ENCODE measurements at places on chromosomes 1 and 21.

DNA sequence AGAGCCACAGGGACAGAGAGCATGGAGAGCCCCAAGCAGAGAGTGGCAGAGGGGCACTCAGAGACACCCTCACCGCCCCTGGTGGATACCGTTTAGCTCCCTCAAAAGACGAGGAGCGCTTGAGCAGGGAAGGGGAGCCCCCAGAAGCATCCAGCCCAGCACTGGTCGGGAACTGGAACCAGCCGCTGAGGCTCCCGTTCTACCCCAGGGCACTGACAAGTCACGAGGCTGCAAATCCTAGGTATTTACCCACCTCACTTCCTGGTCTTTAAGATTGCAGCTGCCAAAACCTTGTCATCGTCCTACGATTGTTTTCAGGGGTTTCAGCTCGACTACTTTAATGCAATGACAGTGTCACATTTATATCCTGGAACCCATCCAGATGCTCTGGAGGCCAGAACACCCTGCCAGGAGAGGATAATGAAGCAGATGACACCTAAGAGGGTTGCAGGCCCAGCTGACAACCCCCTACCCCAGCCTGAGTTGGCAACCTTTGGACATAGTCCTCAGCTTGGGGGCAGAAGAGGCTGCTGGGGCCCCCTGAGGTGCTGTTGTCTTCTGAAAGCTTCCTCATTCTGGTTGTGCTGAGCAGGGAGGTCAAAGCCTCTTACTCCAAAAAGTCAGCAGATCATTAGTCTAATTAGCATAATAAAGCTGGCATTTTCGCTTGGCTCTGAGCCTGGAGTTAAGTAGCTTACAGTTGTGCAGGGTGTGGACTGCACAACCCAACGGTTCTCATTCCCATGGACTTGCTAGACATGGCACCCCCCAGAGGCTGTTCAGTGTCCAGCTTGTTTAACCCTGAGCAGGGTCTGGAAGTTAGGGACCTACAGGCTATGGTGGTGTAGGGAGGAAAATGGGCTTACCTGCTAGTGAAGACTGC lies 20.6 kb upstream of the BACE2 start:
- no peak for DNase-seq

GRCh38 chr1:89429062-89429461 lies 65.2 kb downstream of the GBP6 start:
- DNase-seq, result no peak

GRCh38 chr1:222372221-222372620 lies 175.7 kb downstream of the HHIPL2 start:
- no peak for DNase-seq

- no peak for DNase-seq
Observed at GRCh38 chr1:117312453-117313138, 54.7 kb upstream of the MAN1A2 start.

GRCh38 chr1:154750681-154751665 lies 119.1 kb downstream of the KCNN3 start:
- DNase-seq, result no peak

DNA sequence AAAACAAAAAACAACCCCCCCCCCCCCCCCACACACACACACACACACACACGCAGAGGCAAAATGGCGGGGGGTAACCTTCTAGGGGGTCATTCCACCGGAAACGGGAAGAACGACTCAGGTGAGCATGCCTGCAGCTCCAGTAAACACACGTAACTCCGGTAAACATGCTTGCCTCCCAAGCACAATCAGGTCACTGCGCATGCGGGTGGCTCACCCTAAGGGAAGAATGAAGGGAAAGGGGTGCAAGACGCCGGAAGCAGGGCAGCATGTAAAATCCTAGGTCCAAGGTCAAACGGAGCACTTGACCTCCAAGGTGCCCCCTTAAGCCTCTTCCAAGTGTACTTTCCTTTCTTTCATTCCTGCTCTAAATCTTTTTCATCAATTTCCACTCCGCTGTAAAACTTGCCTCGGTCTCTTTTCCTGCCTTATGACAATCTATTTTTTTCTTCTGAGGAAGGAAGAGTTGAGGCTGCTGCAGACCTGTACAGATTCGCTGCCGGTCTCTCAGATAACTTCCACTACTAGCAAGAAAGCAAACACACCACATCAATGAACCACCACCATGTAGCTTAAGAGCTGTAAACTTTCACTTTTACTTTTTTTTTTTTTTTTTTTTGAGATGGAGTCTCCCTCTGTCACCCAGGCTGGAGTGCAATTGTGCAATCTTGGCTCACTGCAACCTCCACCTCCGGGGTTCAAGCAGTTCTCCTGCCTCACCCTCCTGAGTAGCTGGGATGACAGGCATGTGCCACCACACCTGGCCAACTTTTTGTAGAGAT lies 21.0 kb upstream of the CBR3 start:
- no peak for DNase-seq

GRCh38 chr1:41481109-41481775 lies 3.2 kb downstream of the EDN2 start:
- no peak for DNase-seq

GRCh38 chr21:23955135-23955843 lies 1652.0 kb downstream of the MRPL39 start:
- DNase-seq, result no peak

DNA sequence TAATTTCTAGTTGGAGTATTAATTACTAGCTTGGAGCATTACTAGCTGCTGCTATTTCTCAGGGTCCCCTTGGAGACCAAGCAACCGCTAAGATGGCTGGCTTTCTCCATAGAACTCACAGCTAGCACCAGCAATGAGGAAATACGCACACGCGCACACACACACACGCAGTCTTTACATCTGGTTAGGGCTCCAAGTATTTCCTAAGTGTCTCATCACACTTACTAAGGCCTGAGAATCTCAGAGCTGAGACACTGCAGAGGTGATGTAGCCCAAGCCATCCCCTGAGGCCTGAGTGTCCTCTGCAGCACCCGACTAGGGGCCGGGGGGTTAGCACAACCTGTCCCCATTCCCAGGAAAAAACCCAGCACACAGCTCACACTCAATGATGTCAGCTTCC lies 42.5 kb downstream of the ITPKB start:
- DNase-seq, result no peak

DNA sequence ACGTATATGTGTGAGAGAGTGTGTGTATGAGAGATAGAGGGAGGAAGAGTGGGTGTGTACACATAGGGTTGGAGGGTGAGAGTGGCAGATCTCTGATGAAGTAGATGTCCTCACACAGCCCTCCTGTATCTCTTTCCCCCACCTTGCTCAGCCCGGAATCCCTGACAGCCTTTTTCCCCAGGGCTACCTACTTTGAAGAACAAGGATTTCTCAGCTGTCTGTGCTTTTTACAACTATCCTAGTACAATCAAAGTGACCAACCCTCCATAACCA lies 29.1 kb upstream of the CADM3 start:
- no peak for DNase-seq

- DNase-seq, result no peak
Observed at GRCh38 chr1:43990271-43991199, 864 bp upstream of the CCDC24 start.

DNA sequence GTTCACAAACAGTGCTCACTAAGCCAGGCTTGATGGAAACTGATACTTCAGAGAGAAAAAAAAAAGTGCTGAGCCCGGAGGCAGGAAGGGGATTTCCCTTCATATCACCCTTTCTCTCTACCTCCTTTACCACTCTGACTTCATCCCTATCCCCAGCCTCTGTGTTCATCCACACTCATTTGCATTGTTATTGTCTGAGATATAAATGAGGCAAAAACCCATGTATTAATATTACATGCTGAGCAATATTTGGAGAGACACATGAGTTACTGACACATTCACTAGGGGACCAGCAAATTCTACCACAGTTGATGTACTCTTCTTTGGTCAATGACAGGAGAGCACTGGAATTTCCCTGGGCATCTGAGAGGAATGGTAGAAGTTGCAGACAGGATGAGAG lies 175.8 kb downstream of the TNFSF18 start:
- DNase-seq, result no peak

DNA sequence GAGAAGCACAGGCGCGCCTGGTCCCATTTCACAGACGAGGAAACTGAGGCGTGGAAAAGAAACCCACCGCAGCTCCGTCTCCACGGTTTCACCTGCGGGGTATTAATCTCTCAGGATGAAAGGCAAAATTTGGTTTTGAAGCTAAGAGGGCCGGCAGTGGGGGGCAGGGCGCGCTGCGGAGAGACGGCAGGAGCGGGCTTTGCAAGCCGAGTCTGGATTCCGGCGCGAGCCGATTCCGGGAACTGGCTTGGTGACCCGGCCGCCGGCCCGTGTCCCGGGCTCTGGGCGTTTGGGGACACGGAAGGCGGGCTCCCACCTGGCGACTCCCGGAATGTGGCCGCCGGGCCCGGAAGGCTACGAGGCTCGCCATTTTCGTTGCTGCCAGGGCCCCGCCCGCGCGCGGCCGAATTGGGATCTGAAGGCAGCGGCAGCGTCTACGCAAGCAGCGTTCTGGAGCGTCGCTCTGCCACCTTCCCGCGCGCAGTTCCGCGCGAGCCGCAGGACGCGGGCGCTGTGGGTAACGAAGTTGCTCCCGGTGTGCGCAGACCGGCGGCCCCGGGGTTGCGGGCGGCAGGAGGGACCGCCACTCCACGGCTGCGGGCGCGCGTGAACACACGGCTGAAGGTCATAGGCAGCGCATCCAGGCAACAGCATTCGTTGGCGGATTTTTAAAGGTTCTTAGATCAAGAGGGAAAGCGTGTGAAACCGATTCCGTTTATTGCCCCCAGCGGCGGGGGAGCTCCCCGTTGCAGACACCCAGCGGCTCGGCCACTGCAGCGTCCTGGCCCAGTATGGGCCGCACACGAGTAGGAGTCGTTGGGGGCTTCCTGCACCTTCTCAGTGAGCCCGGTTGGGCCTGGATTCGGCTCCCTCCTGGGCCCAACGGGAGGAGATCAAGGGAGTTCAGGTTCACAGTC lies 5.4 kb upstream of the PRDM16 start:
- DNase-seq, result no peak

- DNase-seq, result no peak
Observed at GRCh38 chr1:19772053-19772452, 27.7 kb downstream of the TMCO4 start.

DNA sequence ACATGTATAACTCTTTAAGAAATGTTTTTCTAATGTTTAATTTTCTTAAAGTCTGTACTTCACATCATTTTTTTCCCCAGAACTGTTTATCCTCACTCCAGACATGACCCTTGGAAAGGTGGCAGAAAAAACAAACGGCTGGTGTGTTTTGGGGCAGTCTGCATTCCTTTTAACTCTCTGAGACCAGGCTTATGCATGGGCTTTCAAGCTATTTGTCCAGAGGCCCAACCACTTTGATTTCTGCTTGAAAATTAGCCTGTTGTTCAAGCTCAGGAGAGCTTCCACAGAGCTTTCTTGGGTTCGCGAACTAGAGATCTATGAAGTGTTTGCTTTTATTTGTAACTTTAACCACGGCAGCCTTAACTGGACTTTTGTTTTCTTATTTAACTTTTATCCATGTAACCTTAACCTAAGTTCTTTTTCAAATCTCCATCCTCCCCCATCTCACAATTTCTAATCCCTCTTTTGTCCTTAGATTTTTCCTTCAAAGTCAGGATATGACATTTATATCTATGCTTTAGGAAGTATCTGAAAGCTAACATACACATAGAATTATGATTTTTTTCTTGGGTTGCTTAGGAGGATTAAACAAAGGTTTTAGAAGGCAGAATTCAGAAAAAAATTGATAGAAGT lies 111.8 kb downstream of the FGGY start:
- no peak for DNase-seq

DNA sequence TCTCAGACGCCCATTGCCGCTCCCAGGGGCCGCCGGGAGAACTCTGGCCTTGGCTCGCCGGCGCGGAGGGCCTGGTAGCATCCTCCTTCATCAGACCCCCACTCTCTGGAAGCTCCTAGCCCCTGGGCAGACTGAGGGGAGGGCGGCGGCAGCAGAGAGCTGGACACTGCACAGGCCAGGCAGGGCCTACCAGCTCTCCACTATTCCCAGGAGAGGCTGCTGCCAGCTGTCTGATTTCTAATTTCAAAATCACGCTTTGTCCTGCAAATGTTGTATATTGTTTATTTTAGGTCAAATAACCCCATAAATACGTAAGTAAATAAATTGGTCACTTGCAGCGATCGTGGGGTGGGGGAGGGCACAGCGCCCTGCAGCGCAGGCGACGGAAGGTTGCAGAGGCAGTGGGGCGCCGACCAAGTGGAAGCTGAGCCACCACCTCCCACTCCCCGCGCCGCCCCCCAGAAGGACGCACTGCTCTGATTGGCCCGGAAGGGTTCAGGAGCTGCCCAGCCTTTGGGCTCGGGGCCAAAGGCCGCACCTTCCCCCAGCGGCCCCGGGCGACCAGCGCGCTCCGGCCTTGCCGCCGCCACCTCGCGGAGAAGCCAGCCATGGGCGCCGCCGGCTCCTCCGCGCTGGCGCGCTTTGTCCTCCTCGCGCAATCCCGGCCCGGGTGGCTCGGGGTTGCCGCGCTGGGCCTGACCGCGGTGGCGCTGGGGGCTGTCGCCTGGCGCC lies at the start of gene MTARC1:
Gene MTARC1, plus strand, starts transcription at position 577 of the 732 bp plus-strand sequence. Its CDS starts 32 bp downstream, at position 609.
- DNase-seq, result peak; percentile 48

- no peak for DNase-seq
Observed at GRCh38 chr1:177206831-177207355, 36.1 kb downstream of the BRINP2 start.

GRCh38 chr1:228280961-228281591 lies 73.2 kb downstream of the OBSCN start:
- DNase-seq, result no peak

DNA sequence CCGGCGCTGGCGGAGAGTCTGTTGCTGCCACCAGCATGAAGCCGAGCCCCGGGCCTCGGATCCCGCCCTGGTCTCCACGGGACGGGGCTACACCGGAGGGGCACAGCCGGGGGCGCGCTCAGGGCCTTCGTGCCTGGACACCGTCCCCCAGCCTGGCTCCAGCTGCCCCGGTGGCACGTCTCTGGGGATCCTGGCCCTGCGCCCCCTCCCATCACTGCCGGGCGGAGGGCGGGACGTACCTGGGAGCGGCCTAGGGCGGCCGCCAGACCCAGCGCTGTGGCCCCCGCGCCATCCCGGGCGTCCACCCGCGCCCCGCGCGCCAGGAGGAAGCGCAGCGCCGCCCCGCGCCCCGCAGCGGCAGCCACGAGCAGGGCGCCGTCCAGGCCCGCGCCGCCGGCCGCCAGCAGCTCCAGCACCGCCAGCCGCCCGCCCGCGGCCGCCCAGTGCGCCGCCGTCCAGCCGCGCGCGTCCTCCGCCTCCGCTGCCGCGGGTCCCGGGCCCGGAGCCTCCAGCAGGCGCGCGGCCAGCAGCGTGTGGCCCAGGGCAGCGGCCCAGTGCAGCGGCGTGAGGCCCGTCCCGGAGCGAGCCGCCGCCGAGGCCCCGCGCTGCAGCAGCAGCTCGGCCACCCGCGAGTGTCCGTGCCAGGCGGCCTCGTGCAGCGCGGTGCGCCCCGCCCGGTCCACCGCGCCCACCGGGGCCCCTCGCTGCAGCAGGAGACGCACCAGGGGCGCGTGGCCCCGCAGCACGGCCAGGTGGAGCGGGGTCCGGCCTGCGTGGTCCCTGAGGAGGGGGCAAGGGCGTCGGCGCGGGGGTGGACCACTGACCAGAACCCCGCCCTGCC lies 1.0 kb downstream of the ANKRD65 start:
- DNase-seq, result no peak

DNA sequence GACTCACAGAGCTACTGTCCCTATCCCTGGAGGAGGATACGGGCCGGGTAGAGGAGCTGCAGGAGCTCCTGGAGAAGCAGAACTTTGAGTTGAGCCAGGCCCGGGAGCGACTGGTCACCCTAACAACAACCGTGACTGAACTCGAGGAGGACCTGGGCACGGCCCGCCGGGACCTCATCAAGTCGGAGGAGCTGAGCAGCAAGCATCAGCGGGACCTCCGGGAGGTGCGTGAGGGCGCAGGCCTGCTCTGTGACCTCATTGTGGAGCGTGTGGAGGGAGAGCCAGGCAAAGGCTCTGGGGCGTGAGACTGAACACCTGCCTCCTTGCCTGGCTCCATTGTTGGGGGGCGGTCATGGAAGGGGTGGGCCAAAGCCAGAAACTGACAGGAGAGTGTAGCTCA lies 19.0 kb downstream of the PPFIA4 start:
- no peak for DNase-seq

GRCh38 chr1:176141449-176141848 lies 65.6 kb downstream of the COP1 start:
- no peak for DNase-seq
